T1000 (cell line): ENCODE measurements at places on chromosomes 2 and 18.
A peak's percentile ranks its signal among the peaks of the same experiment; 100 is the strongest.

GRCh38 chr2:219289537-219290361 is 10.6 kb downstream of the DNAJB2 start:
- peak; percentile 79 for DNase-seq

- DNase-seq: peak; percentile 31
Observed at GRCh38 chr18:44715245-44715644, 34.6 kb downstream of the SETBP1 start.

GRCh38 chr2:234979204-234980167 is 27.7 kb downstream of the SH3BP4 start:
- DNase-seq: no peak

- no peak for DNase-seq
Observed at GRCh38 chr18:240175-240574, 27.7 kb downstream of the THOC1 start.

- no peak for DNase-seq
Observed at GRCh38 chr2:48026865-48027264, 120.6 kb upstream of the FBXO11 start.

- DNase-seq: no peak
Observed at GRCh38 chr2:148627224-148627623, 17.3 kb upstream of the EPC2 start.

DNA sequence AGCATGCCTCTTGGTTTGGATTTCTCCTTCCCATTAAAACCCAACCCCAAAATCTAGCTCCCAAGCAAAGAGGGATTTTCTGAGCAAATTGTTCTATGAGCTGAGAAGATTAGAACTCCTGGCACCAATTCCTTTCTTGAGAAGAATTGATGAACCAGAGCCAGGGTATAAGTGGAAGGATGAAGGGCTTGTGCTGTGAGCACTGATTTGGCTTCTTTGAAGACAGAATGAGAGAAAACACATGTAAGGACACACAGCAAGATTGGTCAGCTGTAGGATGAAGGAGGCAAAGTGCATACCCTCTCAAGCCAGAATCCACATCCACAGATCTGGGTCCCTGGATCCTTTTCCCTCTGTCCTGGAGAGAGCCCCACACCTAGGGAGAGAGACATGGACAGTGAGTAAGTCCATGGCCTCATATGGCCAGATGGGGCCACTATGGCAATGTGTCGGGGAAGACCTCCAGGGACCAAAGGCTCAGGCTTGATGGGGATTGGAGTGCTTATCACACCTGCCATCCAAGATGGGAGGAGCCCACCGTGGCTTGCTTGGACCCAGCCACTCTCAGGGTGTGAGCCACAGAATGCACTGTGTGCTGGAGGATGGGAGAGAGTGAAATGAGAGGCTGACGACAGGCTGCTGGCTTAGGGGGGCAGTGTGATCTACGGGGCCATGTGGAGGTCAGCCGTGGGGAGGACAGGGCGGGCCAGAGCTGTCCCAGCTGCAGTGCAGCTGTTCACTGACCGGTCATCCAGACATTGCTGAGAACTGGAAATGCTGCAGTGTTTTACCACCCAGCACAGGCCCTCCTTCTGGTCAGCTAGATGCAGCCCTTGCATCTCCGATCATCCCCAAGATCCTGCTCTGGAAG is 339.8 kb downstream of the CYP26B1 start:
- DNase-seq: no peak
